ENCODE measurements at places on chromosomes 3 and 15.

GRCh38 chr15:99719096-99719541, 14.1 kb downstream of the LYSMD4 start:
- no peak for DNase-seq

DNA sequence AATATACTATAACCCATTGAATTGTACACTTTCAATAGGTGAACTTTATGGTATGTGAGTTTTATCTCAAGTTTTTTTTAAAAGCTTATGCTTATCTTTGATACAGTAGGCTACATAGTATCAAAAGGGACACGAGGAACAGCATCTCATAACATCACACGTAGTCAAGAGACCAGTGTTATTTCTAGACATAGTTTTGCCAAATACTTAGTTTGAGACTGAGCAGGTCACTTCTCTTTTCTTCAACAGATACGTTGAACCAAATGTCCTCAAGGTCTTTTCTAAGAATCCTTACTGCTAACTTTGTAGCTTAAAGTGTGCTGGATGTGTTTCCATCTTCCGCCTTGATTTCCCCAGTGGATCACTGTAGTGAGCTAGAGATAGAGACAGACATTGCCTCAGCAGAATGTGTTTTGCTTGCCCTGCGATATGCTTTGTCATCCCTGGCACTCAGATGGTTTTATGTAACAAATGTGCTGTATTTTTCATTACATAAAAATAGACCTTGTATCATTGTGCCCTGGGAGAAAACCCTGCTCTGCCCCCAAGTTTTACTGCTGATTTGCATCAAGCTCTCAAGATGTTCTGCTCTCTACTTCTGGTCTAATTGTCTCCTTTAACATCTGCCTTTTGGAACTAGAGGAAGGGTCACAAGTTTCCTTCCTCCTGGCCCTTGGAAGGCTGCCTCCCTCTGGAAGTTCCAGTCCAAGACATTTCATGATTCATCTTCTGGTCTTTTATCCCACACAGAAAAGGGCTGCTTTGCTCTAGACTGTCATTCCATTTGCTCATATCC, 426.4 kb upstream of the RGMA start:
- DNase-seq, result no peak

GRCh38 chr3:190013943-190014924, 106.5 kb downstream of the P3H2 start:
- no peak for DNase-seq

- no peak for DNase-seq
Measured at GRCh38 chr3:114111060-114111770, 54.7 kb downstream of the QTRT2 start.

DNA sequence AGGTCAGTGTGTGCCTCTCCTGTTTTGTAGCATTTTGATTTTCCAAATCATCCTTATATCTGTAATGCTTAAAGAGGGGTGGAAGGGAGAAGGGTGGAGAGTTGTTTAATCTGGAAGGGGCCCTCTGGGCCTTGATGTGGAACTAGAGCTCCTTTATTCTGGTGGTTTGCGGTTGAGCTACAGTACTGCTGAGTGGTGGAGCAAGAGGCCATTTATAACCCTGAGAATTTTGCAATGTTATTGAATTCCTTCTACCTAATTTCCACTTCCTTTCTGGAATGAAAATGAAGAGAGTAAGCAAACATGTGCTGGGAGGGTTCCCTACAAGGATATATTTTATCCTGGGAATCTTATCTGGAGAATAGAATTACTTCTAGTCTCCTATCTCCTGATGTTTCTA, 35.3 kb upstream of the TUBGCP5 start:
- no peak for DNase-seq

DNA sequence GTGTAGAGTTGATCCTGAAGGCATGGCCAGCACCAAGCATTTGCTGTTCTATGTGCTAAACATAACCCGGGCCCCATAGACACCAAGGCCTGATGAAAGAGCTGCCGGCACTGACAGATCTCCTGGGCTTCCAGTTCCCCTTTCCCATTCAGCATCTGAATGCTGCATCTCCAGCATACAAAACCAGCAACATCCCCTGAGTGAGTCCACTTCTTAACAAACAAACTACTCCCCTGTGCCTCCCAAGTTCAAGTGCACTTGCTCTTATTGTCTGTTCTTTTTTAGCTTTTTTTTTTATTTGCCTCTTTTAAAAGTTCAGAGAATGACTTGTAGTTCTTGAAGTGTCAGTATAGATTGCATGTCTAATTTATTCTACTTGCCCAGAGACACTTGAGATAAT, 156.0 kb downstream of the EDEM1 start:
- DNase-seq, result no peak

DNA sequence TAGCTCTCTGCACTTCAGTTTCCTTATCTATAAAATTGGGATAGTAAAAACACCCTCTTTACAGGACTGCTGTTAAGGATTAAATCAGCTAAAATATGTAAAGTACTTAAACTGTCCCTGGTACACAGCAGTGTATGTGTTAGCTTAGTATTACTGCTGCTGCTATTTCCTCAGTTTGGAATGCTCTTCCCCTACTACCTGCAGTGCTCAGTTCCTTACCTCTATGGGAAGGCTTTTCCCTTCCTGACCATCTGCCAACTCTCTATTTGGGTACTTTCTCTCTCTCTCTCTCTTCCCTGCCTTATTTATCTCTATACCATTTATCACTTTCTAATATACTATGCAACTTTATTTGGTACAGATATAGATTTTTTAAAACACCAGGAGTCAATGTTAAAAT, 26.5 kb downstream of the KPNA4 start:
- no peak for DNase-seq

- no peak for DNase-seq
Measured at GRCh38 chr3:127711896-127712295, 39.1 kb downstream of the ABTB1 start.

DNA sequence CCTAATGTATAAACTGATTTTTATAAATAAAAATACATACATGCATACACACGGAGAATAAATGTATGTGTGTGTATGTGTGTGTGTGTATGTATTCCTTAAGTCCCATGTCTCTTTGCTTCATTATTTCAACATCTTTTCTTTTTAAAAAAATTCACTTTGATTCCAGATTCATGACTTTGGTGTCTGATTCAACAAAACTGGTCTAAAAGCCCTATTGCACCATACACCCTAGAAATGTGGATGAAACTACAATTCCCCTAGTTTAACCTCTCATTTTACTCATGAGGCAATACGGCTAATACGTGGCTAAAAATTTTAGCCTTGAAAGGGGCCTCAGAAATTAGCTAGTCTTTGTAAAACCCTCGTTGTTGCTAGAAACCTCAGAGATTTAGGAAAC, 228.1 kb downstream of the ADAMTS9 start:
- no peak for DNase-seq

- DNase-seq, result no peak
Measured at GRCh38 chr15:70358871-70359647, 261.3 kb upstream of the TLE3 start.

DNA sequence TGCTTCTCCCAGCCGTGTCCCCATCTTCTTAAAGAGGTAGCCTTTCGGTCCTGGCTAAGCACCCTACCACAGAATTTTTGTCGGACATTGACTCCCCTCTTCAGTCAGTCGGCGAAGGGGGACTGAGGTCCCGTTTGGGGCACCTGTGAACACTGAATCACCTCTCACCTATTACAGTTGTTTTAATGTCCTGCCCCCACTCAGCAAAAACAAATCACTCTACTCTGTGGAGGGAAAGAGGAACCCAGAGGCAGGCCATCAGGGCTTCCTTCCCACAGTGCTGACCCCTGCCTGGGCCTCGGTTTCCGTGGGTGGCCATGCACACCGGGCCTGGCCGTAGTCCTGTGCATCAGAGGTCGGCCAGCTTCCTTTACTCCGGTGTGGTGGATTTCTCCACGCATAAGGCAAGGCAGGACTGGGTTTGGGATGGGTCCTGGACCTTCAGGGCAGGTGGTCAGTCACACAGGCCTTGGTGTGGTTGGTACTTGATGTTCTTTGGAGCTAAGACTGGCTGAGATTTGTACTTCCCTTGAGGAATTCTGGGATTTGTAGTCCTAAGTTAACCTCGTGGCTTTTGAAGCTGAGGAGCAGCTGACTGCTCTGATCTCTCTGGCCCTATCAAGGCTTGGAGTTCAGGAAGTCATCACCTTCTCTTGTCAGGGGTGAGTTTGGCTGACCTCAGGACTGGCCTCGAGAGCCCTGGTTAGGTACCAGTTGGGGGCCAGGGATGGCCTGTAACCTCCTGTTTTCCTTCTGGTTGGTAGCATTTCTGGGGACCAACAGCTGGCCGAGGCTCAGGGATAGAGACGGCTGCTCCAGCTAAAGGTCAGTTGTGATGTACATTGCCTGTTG, 627 bp upstream of the FAM131A start:
- DNase-seq, result no peak

Data from stimulated activated CD4-positive, alpha-beta T cell treated with anti-CD3 and anti-CD28 coated beads, Interleukin-12 subunit alpha, Interleukin-12 subunit beta, amount 100 ng/mL, for 48 hours (primary cell).